ENCODE measurements at places on chromosomes 7 and 10.

GRCh38 chr7:309586-310228 is 19.7 kb downstream of the FOXL3 start:
- no peak for DNase-seq

GRCh38 chr10:128421371-128422160 is 295.3 kb upstream of the MKI67 start:
- no peak for DNase-seq

DNA sequence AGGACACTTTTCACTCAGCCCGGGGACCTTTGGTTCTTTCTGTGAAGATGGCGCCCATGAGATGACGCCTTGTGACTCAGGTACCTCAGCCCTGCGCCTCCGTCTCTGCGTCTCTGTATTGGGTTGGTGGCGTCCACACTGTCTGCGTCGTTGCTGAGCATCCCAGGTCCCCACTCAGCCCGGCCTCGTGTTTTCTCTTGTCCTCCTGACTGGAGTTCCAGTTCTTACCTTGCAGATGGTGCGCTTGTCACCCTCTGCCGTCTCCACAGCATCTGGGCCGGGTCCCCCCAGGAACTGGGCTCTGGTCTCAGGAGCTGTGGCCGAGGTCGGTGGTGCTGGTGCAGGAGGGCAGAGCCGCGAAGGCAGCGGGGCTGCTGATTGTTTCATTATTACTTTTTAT is 150.4 kb downstream of the WDR37 start:
- DNase-seq, result no peak

DNA sequence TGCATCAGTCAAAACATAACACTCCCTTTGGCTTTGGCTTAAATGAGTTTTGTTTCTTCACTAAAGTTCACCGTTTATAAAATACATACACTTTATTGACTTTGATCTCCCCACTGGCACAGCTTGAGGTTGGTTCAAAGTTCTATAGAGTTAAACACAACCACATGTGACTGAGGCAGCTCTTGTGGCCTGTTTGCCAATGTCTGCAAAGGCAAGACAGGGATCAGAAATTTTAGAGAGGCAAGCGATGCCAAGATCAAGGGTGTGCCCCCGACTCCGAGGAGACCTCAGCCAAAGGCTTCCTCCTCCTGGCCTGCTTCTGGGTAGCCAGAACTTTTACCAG is 129.8 kb upstream of the JCAD start:
- no peak for DNase-seq

DNA sequence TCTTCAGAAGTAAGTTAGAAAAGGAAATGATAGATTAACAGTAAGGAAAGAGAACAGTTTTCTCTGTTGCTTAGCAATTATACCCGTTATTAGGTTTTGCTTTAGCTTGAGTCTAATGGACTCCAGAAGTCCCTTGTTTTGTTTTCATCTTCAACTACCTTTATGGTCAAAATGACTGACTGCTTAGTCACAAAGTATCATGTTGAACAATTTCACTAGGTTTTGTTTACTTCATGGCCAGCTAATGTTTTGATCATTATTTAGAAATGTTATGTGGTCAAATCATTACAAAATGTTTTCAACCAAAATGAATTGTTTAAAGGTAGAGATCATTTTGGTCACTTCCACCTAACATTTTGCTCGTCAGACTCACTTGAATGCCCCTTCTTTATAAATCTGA is 1.9 kb downstream of the UBN2 start:
- DNase-seq, result no peak

DNA sequence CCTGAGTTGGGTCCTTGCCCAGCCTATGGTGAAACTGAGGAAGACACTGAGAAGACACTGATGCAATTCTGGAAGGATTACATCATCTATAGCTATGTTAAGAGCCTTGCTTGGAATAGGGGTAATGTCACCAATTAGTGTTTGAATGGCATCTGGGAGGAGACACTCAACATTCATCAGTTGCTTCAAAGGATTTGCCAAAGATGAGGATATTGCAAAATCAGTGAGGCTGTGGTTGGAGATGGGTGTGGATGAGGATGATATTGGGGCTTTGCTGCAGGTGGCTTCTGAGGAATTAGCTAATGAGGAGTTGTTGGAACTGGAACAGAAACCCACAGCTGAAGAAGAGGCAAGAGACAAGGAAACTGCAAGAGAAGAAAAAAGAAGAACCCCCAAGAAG is 146.7 kb upstream of the SP4 start:
- no peak for DNase-seq

GRCh38 chr7:135753616-135754413 is 5.2 kb upstream of the FAM180A start:
- DNase-seq, result no peak

DNA sequence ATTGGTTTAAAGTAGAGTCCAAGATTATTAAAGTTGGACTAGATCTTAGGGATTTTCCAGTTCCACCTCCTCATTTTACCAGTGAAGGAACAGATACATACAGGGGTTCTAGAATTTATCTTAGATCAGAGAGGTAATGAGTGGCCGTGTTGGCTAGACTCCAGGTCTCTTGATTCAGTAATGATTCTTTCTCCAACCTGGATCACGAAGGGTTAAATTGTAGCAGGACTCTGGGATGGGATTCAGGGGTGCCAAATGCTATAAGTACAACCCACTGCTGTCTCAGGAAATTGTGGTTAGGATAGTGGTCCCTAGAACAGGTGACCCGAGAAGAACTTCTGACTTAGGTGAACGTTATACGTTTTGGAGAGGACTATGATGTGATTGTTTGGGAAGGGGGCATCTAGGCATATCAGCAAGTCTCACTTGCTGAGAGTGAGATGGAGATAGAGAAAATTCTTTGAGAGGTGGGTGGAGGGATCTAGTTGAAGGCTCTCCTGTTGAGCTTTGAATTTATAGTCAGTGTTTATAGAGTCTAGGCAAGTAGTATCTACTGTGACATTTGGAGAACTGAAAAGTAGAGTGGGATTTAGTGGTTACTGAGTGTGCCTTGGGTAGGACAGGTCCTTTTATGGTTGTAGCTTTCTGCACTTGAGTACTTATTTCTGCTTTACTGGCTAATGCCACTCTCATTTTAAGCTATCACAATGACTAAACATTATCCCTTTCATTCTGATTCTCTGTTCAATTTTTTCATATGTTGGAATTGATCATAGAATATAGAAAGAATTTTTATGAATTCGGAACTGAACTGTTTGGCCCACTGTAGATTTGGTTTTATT is 58.3 kb downstream of the ST7 start:
- DNase-seq, result no peak

GRCh38 chr7:105877736-105878135 is 1.3 kb upstream of the ATXN7L1 start:
- no peak for DNase-seq

Data from activated T-helper 1 cell treated with Interleukin-2 at 50 U/mL for 16 hours (primary cell).